ENCODE measurements at places on chromosomes 16 and 17.

- no peak for DNase-seq
Measured at GRCh38 chr16:77858060-77858459, 69.7 kb downstream of the VAT1L start.

GRCh38 chr17:14747603-14747950, 446.7 kb downstream of the HS3ST3B1 start:
- DNase-seq = no peak

DNA sequence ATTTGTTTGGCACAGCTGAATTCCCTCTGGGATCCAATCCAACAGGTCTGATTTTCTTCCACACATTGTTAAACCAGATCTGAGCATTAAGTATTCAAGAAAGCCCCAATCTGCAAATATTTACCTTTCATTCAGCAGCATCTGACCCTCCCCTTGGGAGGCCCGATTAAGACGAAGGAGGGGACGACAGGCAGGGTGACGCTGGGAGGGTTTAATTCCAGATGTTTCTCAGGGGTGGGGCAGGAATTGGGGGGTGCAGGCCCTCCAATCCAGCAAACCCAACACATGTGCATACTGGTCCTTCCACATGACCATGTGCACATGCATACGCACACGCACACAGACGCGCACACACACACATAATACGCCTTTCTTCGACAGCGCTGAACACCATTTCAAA, 240.5 kb downstream of the GSG1L start:
- no peak for DNase-seq

DNA sequence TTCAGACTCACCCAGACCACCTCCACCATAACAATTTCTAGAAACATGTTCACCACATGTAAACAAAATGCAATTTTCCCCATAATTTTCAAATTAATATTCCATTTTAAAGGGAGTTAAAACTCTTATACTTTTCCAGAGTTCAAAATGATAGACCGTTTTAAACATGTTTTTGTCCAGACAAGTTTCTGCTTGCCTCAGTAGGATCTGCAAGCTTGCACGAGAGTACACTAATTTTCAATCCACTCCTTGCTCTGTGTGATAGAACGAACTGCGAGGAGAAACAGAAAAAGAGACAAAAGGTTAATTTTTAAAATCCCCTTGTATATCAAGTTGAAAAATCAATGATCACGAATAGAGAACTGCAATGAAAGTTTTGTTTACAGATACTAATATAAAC, 7.1 kb downstream of the FAHD1 start:
- no peak for DNase-seq

GRCh38 chr17:13054666-13055065, 36.8 kb upstream of the ELAC2 start:
- no peak for DNase-seq

Measured in NCI-H2081 (cell line).